ENCODE measurements at places on chromosomes 3 and 15. TPM values are rescaled to one million over a fixed set of nuclear protein-coding genes. Genes with fewer than 3 reads are reported as not detected.

- no peak for DNase-seq
These were observed 170.4 kb downstream of the FHIT start for GRCh38 chr3:61080737-61081445.

- no peak for DNase-seq
These were observed 19.9 kb downstream of the COL8A1 start for GRCh38 chr3:99658274-99658673.

GRCh38 chr3:86938416-86939105, 52.4 kb downstream of the VGLL3 start:
- DNase-seq: peak; percentile 54

The NME9 gene
- polyA plus RNA-seq: not detected

The LIPC gene
- polyA plus RNA-seq: not detected

DNA sequence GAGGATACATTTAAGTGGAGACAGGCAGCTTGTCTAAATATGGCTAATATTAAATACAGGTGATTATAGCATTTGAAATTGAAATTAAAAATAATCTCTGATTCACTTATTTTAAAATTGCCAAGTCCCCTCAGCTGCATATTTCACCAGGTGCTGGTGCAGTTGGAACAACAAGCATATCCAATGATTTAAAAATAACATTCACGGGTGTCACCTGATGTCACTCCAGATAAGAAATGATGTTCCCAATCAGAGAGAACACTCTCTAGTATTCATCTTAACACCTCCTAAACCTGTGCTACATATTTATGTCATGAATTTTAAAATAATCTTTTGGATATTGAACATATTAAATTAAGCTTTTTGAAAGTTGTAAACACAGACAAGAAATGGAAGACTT, 249.9 kb downstream of the CADM2 start:
- no peak for DNase-seq

- no peak for DNase-seq
These were observed 46.3 kb downstream of the LSM3 start for GRCh38 chr3:14224895-14225294.

The SNX33 gene
- polyA plus RNA-seq: 22.7 TPM
